Suprapubic skin (tissue), 4 donors: ENCODE measurements at places on chromosomes 16 and 17. TPM values are rescaled to one million over a fixed set of nuclear protein-coding genes. Genes with fewer than 3 reads are reported as not detected.

The GH1 gene
- not detected for total RNA-seq

The RNF222 gene
- total RNA-seq, result 4.1 TPM

The CES4A gene
- total RNA-seq, result 57.7 TPM

GRCh38 chr16:11611871-11612664 is 25.3 kb upstream of the LITAF start:
- H3K27me3 ChIP-seq, result no peaks in the 10 kb centered on the region
- no peaks in the 10 kb centered on the region for H3K36me3 ChIP-seq
- no peak for DNase-seq
- no peak overlapping the region for H3K4me3 ChIP-seq
- H3K27ac ChIP-seq, result no peak overlapping the region
- peaks cover 18% of the 10 kb centered on the region for H3K4me1 ChIP-seq

- no peaks in the 10 kb centered on the region for H3K36me3 ChIP-seq
- no peak for DNase-seq
- H3K27ac ChIP-seq, result no peak overlapping the region
- peaks cover 10% of the 10 kb centered on the region for H3K27me3 ChIP-seq
Observed at GRCh38 chr17:41278176-41278955, 2.9 kb downstream of the KRTAP9-7 start.

- H3K36me3 ChIP-seq, result no peaks in the 10 kb centered on the region
- no peaks in the 10 kb centered on the region for H3K4me1 ChIP-seq
- H3K4me3 ChIP-seq, result no peak overlapping the region
- no peak for DNase-seq
- no peak overlapping the region for H3K27ac ChIP-seq
Observed at GRCh38 chr17:11495613-11496012, 102.7 kb upstream of the DNAH9 start.

GRCh38 chr16:56247808-56248207 is 56.5 kb downstream of the GNAO1 start:
- H3K36me3 ChIP-seq, result no peaks in the 10 kb centered on the region
- no peaks in the 10 kb centered on the region for H3K27me3 ChIP-seq
- no peaks in the 10 kb centered on the region for H3K4me1 ChIP-seq
- no peak overlapping the region for H3K27ac ChIP-seq

- H3K4me1 ChIP-seq, result no peaks in the 10 kb centered on the region
- no peak overlapping the region for H3K4me3 ChIP-seq
- no peaks in the 10 kb centered on the region for H3K27me3 ChIP-seq
- DNase-seq, result no peak
Observed at GRCh38 chr17:41476866-41477815, 3.8 kb downstream of the KRT35 start.
